Putamen (tissue), 1 donor: ENCODE measurements at places on chromosomes 2 and 18.

DNA sequence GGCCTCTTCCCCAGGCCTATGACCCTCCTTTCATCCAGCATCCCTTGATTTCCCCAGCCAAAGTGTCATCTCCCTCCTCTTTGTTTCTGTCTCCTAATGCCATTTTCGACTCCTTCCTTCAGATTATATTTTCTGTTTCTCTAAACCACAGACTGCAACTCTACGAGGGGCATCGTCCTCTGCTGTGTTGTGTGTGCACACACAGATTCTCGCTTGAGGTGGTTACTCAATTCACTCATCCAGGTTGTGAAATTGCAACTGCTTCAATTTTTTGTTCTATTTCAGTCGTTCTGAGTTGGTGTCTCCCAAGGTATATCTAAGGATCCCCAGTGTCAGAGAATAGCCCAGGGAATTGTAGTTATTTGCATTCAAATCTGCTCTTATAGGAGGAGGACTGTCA is 113.5 kb upstream of the NDUFV2 start:
- no peak for DNase-seq

GRCh38 chr2:65666156-65666725 is 233.8 kb upstream of the SPRED2 start:
- no peak for DNase-seq

DNA sequence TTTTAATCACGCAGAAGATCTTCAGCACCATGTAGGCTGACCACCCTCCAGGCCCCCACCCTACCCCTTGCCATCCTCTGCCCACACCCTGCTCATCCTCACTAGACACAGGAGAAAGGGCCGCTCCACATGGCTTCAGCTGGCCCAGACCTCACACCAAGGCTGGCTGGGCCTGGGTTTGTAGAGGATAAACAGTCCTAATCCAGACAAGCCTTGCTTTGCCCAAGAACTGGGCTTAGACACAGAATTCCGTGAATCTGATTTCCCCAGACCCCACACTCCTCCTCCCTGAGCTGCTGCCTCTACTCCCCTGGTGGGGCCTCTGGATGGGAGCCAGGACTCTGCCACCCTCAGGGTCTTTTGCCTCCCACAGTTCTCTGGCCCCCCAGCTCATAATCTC is 185.3 kb downstream of the CYP26B1 start:
- DNase-seq, result no peak

DNA sequence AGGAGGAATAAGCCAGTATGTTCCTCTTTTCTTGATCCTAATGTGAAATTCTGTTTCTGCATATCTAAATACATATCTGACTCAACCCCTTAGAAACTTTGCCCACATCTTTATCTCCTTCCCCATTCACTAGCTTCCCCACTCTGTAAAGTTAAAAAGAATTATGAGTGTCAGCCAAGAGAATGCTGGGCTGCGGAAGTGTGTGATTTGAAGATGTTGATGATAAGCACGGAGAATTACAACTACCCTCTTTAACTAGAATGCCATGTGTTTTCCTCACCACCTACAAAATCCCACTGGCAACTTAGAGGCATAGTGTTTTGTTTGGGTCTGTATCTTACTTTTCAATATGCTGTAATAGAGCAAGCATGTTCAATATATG is 490.4 kb upstream of the FANCL start:
- no peak for DNase-seq

- peak; percentile 82 for DNase-seq
Measured at GRCh38 chr2:104938231-104938941, 84.5 kb downstream of the POU3F3 start.

GRCh38 chr2:201008296-201008829 is 44.9 kb upstream of the ORC2 start:
- no peak for DNase-seq

- DNase-seq, result no peak
Measured at GRCh38 chr2:122815120-122815519, 1059.7 kb downstream of the TSN start.

DNA sequence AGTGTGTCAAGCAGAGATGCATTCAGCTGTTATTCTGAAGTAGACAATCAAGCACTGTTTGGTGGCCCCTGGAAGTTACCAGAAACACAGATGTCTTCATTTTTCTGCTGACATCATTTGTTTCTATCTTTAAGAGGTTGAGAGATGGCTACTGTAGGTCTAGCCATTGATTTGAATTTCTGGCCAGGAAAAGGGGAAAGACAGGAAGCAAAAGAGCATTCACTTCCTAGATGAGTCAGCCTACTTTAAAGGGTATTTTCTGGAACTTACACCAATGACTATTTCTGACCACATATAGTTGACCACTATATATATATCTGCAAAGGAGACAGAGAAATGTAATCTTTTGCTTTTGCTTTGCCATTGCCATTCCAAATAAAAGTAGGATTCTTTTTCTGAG is 900.1 kb upstream of the SOX11 start:
- DNase-seq, result no peak

- DNase-seq, result no peak
Measured at GRCh38 chr2:219434468-219434717, 250 bp upstream of the SPEG start.

- DNase-seq, result no peak
Measured at GRCh38 chr2:197908990-197909776, 104.8 kb downstream of the PLCL1 start.

GRCh38 chr2:217899231-217900009 is 103.4 kb downstream of the TNS1 start:
- DNase-seq, result no peak

DNA sequence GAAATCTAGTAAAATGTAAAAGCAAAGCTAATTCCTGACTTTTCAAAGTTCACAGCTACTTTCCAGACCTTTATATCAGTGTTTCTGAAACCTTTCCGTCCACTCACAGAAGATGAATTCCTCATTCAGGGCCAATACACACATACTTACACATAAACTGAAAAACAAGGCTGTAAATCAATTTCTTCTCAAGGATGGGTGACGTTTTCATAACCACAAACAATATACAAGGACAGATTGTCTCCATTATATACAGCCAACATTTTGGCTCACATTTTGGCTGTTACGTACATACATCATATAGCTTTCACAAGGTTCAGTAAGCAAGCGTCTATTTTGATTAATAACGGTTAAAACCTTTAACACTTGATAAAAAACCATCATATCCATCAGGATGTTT is 1.4 kb downstream of the RPRD1A start:
- no peak for DNase-seq

- no peak for DNase-seq
Measured at GRCh38 chr2:10717628-10718027, 3.8 kb upstream of the ATP6V1C2 start.

GRCh38 chr18:427005-427404 is 73.5 kb downstream of the COLEC12 start:
- DNase-seq, result no peak

DNA sequence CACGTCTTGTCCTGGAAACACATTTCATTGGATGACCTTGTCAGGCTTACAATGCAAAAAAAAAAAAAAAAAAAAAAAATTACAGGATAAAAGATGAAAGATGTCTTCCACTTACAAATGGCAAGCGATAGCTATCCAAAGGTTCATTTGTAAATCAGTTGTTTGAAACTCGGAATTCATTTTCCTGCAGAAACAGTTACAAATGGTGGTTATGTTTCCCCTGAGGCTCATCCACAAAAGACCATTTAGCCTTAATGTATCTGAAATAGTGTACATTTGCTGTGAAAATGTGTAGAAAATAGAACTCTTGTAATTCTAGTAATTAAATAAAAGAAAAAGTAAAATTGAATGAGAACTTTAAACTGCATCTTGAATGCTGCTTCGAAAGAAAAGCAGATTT is 25.9 kb downstream of the DPP10 start:
- DNase-seq, result no peak

- no peak for DNase-seq
Measured at GRCh38 chr2:164811819-164812218, 29.8 kb downstream of the COBLL1 start.

DNA sequence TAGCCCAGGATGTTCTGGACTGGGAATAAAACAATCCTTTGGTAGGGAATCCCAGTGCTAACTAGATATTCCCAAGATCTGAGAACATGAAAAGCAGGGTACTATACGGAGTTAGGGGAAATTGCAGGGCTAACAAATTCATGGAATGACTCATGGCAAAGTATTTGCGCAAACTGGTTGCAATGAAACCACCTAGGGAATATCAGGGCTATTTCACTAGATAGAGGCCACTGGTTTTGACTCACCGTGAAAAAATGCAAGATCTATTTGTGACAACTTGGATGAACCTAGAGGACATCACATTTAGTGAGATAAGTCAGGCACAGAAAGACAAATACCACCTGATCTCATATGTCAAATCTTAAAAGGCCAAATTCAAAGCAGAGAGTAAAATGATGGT is 233.3 kb downstream of the MBD2 start:
- DNase-seq, result no peak

GRCh38 chr2:48860380-48860779 is 104.9 kb upstream of the LHCGR start:
- DNase-seq, result no peak

- no peak for DNase-seq
Measured at GRCh38 chr18:59145055-59145454, 5.4 kb downstream of the SEC11C start.

- DNase-seq, result no peak
Measured at GRCh38 chr2:203709416-203710040, 3.1 kb downstream of the CD28 start.

- no peak for DNase-seq
Measured at GRCh38 chr2:203412546-203413331, 84.5 kb downstream of the ABI2 start.
